ENCODE measurements at places on chromosomes 1 and 21. TPM values are rescaled to one million over a fixed set of nuclear protein-coding genes. Genes with fewer than 3 reads are reported as not detected.

GRCh38 chr1:21574466-21575151 is 65.4 kb downstream of the ALPL start:
- DNase-seq: no peak

DNA sequence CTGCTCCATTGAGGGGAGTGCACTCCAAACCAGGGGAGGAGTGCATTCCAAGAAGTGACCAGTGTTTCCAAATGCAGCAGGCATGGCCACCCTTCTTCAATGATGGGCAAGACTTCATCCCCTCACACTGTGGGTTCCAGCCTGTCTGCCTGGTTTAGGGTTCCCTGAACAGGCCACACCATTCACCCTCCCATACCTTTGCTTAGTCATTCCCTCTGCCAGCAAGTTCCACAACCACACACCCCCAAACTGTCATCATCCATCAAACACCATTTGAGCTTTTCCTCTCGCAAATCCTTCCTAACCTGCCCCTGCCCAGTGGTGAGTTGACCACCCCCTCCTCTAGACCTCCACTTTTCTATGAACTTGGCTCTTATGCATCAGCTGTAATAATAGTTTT is 116.0 kb downstream of the PLPP3 start:
- DNase-seq: no peak

DNA sequence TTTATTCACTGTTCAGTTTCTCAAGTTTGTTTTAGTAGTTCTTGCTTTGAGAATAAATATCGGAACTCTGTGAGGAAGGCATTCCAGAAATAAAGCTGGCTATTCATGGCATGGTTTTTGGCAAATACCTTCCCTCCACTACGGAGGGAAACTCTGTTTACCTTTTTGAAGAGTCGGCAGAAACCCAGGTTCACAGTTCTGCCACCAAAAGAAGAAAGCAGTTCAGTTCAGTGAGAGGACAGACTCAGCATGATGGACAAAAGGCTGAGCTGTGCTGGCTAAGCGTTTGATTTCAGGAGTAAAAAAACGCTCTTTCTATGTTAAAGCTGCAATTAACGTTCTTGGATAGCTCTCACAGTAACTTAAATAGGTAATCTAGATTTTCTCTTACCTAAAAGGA is 42.4 kb downstream of the CNN3 start:
- DNase-seq: no peak

Gene NTRK1
- 0.15 TPM for total RNA-seq

Data from PC-3 (cell line).